ENCODE measurements at places on chromosomes 1 and 21.

DNA sequence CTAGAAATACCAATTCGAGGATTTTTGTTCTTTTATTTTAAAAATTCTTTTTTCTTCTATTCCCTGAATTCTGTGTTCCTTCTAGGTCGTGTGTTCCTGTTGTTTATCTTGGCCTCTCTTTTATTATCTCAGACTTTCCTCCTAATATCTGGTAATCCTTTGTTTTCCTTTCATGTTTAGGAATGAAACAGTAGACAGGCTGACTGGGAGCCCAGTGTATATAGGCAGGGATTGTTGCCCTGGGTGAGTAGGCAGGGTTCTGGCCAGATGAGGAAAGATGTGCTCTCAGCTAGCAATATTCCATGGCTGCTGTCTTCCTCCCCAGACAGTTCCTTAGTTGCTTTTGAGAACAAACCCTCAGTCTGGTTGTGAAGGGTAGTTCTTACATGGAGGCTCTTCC lies 161.8 kb upstream of the PDE4B start:
- DNase-seq = peak; percentile 6

- DNase-seq = no peak
These were observed 40.6 kb upstream of the LRP8 start for GRCh38 chr1:53368314-53369033.

GRCh38 chr1:199010492-199010891 lies 371.7 kb downstream of the PTPRC start:
- DNase-seq = no peak

- peak; percentile 87 for DNase-seq
These were observed 16.9 kb downstream of the IER5 start for GRCh38 chr1:181105134-181106021.

DNA sequence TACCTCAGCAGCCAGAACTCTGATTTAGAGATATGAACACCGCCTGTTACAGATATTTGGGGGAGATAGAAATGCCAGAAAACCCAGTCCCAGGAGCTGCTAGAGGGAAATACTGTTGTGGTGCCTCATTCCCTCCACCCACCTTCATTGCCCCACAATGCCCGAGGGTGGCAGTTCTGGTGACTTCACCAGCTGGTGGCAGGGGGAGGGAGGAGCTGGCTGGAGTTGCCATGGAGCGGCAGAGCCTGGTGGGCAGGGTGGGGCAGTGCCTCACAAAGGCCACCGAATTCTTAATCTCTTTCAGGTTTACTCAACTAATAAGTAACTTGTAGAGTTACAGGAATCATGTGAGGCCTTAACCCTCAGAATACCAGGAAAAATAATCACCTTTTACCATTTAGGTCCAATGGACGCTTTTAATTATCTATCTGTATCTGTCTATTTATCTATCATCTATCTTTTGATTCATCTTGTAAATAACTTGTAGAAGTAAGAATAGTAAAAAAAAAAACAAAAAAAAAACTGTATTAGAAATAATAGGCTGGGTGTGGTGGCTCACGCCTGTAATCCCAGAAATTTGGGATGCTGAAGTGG lies 11.7 kb upstream of the S100A11 start:
- peak; percentile 97 for DNase-seq

GRCh38 chr21:30408782-30409494 lies 13.1 kb downstream of the KRTAP13-1 start:
- DNase-seq = peak; percentile 18

GRCh38 chr21:39014747-39015146 lies 168.5 kb downstream of the PSMG1 start:
- DNase-seq = no peak

- DNase-seq = no peak
These were observed at the start of gene TNFRSF18 for GRCh38 chr1:1206376-1206965. TNFRSF18 (minus strand) TSS chr1:1206592; CDS start chr1:1206571, 21 bp downstream.

DNA sequence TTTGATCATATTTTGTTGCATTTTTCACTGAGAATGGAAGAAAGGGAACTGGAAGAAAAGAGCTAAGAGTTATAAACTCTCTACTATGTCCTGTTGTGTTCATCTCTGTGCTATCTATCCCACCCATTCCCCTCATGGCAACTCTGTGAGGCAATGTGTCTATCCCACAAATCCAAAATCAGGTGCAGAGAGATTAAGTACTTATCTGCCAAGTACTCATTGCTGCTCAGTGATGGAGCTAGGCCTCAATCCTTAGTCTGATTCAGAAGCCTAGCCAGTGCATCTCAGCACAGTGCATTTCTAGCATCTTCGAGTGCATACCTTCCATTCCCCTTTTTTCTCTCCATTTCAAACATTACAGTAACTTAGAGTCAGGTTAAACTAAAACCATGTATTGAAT lies 270.6 kb downstream of the TPR start:
- DNase-seq = no peak

- no peak for DNase-seq
These were observed 93.4 kb downstream of the BCAR3 start for GRCh38 chr1:93588206-93588605.

DNA sequence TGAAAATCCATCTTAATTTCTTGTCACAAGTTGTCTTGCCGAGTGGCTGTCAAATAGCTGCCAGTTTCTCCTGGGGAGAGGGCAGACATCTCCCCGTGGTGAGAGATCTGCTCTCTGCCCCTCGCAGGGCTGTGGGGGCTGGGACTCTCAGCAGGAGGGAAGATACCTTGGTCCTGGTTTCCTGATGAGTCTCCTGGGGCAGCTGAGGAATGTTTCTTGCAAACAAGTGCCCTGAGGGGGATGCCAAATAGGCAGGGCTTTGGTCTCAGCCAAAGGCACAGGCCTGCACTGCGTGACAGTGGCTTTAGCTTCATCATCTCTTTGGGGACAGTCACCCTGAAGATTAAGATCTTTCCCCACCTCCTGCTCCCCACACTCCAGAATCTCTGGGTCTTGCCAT lies 40.9 kb downstream of the SYT6 start:
- DNase-seq = no peak

- DNase-seq = no peak
These were observed 62.8 kb downstream of the XCL2 start for GRCh38 chr1:168480997-168481396.

Data from large intestine (tissue), 12 donors.